ENCODE measurements at places on chromosomes 7 and 10. TPM values are rescaled to one million over a fixed set of nuclear protein-coding genes. Genes with fewer than 3 reads are reported as not detected.

GRCh38 chr10:48205918-48206317 is 68.6 kb downstream of the FRMPD2 start:
- DNase-seq: no peak

GRCh38 chr10:77416311-77417135 is 221.1 kb downstream of the KCNMA1 start:
- no peak for DNase-seq

The ZNF33A gene
- 32.9 TPM for total RNA-seq

The GNAT3 gene
- total RNA-seq: not detected

DNA sequence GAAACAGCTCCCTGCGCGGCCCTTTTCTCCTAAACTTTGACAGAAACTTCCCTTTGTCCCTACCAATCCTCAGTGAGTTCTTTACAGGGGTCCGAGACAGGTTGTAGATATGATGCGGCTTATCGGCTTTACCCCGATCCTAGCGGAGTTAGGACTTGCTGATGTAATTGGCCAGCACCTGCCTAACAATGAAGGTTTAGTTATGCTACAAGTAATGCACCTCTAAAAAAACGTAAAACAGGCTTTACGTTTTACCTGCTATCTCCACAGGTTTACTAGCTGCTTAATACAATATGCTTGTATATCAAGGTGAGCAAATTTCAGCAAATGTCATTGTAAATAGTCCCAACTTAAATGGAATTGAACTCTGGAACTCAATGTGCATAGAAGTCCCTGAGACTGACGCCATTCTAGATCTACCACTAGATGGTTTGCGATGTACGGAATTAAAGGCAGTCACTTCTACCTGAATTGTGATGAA is 697 bp upstream of the SNX13 start:
- DNase-seq: no peak

- no peak for DNase-seq
These were observed 39.5 kb upstream of the CHST15 start for GRCh38 chr10:124132876-124133275.

The TAC1 gene
- 14.4 TPM for total RNA-seq

DNA sequence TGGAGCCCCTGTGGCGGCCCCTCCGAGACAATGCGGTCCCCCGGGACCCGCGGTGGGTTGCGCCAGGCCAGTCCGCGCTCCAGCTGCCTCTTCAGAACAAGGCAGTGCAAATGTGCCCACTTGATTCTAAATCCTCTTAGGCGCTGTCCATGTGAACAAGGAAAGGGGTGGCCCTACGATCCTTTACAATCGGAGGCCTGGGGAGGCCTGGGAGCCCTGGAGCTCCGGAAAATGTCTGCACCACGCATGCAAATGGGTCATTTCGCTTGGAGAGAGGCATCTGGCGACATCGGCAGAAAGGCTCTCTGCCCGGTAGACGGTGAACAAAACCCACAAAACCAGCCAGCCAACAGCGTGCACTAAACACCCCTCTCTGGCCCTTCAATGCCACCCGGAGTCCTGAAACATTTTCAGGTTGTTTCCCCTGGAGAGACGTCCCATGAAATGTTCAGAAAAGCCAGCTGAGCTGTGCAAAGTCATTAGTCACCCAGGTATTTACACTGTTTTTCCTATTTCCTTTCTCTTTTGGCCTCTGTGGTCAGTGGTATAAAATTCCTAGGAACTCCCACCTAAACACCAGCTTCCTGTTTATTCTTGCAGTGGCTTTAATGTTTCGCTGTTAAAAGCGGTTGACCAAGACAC is 102.8 kb upstream of the ZNF438 start:
- DNase-seq: no peak

The OR2A5 gene
- not detected for total RNA-seq

GRCh38 chr10:83222832-83223742 is 916.2 kb upstream of the GHITM start:
- no peak for DNase-seq

DNA sequence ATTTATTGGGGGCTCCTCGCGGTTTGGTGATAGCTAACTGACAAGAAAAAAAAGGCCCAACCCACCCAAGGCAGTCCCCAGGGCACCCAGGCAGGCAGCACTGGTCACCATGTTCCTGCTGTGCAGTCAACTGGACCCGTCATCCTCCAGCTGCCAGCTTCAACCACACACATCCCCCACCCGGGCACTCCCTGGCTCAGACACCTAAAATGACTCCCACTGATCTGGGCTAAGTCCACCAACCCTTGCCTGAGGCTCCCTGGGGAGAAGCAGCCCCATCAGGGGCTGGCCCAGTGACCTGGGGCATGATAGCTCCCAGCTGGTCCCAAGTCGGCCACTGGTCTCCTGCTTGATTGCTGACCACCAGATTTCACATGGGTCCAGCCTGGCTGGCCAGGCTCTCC is 161.8 kb downstream of the NRF1 start:
- no peak for DNase-seq

The GPNMB gene
- total RNA-seq: 101 TPM

GRCh38 chr10:34655286-34656170 is 159.6 kb downstream of the PARD3 start:
- no peak for DNase-seq

GRCh38 chr7:106552645-106553445 is 108.1 kb downstream of the CCDC71L start:
- DNase-seq: no peak
